ENCODE measurements at places on chromosomes 6 and 20. TPM values are rescaled to one million over a fixed set of nuclear protein-coding genes. Genes with fewer than 3 reads are reported as not detected.

DNA sequence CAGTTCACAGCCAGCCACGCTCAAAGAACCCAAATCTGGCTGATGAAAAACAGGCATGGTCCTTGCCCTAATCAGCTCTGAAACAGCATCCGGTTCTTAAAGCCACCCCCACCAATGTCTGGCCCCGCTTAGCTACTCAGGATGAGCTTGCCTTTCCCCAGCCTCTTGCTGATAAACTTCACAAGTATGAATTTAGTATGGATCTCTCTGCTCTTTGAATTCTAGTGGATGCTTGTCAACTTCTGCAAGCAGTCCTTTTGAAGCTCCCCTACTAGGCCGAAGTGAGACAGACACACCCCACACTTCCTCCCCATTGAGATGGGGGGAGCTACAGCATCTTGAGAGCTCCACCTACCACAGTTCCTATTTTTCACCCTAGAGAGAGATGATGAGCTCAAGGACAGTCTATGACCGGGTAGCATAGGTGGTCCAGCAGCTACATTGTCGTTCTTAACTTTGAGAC is 36.7 kb downstream of the EBF4 start:
- no peak for DNase-seq
- no peak overlapping the region for H3K27ac ChIP-seq
- H3K27me3 ChIP-seq = 0 out of 2 replicates have a peak, but pooled peaks cover 4% of the 10 kb centered on the region
- no peaks in the 10 kb centered on the region for H3K36me3 ChIP-seq

Gene BNIP5
- total RNA-seq = not detected

GRCh38 chr6:165689699-165690098 is 26.7 kb upstream of the PDE10A start:
- no peaks in the 10 kb centered on the region for H3K36me3 ChIP-seq
- no peak overlapping the region for H3K27ac ChIP-seq
- no peak overlapping the region for H3K4me3 ChIP-seq
- H3K27me3 ChIP-seq = no peaks in the 10 kb centered on the region
- H3K4me1 ChIP-seq = peaks cover 14% of the 10 kb centered on the region

GRCh38 chr6:20870021-20870420 is 335.8 kb downstream of the CDKAL1 start:
- DNase-seq = no peak
- H3K36me3 ChIP-seq = no peaks in the 10 kb centered on the region
- no peaks in the 10 kb centered on the region for H3K27me3 ChIP-seq
- H3K27ac ChIP-seq = no peak overlapping the region

GRCh38 chr6:34718976-34719375 is 22.4 kb upstream of the ILRUN start:
- H3K4me3 ChIP-seq = no peak overlapping the region
- no peak for DNase-seq
- H3K27me3 ChIP-seq = no peaks in the 10 kb centered on the region
- peaks cover 5% of the 10 kb centered on the region for H3K4me1 ChIP-seq
- H3K27ac ChIP-seq = no peak overlapping the region

GRCh38 chr20:38857703-38858102 is 52.2 kb downstream of the PPP1R16B start:
- no peak overlapping the region for H3K27ac ChIP-seq
- no peak for DNase-seq
- peaks cover 28% of the 10 kb centered on the region for H3K27me3 ChIP-seq
- no peaks in the 10 kb centered on the region for H3K36me3 ChIP-seq
- H3K4me3 ChIP-seq = no peak overlapping the region
- H3K4me1 ChIP-seq = no peaks in the 10 kb centered on the region

- H3K4me1 ChIP-seq = no peaks in the 10 kb centered on the region
- H3K36me3 ChIP-seq = no peaks in the 10 kb centered on the region
- no peaks in the 10 kb centered on the region for H3K27me3 ChIP-seq
- H3K4me3 ChIP-seq = no peak overlapping the region
Observed at GRCh38 chr6:130720076-130720715, 107.0 kb upstream of the SMLR1 start.

- H3K36me3 ChIP-seq = peaks cover 12% of the 10 kb centered on the region
- peaks cover 4% of the 10 kb centered on the region for H3K4me1 ChIP-seq
- H3K4me3 ChIP-seq = no peak overlapping the region
- no peak for DNase-seq
- no peaks in the 10 kb centered on the region for H3K27me3 ChIP-seq
Observed at GRCh38 chr20:3565851-3566250, 95.0 kb downstream of the ATRN start.

DNA sequence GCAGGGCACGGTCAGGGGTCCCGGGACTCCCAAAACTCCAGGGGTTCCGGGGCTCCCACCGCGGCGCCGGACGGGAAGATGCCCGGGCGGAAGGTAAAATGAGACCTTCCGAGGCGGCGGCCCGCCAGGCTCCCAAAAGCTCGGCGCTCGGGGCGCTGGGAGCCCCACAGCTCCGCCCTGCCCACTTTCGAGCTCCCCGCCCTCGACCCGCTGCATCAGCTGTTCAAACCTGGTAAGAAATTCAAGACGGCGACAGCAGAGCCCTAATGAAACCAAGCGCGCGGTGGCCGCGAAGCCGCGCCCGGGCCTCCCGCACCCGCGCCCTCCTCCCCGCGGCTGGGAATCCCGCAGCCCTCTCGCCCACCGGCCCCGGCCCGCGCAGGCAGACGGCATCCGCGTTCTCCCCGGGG is 369 bp downstream of the SLC4A11 start:
- H3K27ac ChIP-seq = no peak overlapping the region
- H3K27me3 ChIP-seq = peaks cover 38% of the 10 kb centered on the region
- no peaks in the 10 kb centered on the region for H3K36me3 ChIP-seq
- peaks cover 20% of the 10 kb centered on the region for H3K4me1 ChIP-seq
- peak overlapping the region; percentile 47 for H3K4me3 ChIP-seq
- DNase-seq = no peak

GRCh38 chr20:51725584-51726176 is 42.5 kb downstream of the ATP9A start:
- H3K4me1 ChIP-seq = no peaks in the 10 kb centered on the region
- no peak overlapping the region for H3K27ac ChIP-seq
- 0 out of 2 replicates have a peak, but pooled peaks cover 2% of the 10 kb centered on the region for H3K36me3 ChIP-seq
- no peaks in the 10 kb centered on the region for H3K27me3 ChIP-seq

DNA sequence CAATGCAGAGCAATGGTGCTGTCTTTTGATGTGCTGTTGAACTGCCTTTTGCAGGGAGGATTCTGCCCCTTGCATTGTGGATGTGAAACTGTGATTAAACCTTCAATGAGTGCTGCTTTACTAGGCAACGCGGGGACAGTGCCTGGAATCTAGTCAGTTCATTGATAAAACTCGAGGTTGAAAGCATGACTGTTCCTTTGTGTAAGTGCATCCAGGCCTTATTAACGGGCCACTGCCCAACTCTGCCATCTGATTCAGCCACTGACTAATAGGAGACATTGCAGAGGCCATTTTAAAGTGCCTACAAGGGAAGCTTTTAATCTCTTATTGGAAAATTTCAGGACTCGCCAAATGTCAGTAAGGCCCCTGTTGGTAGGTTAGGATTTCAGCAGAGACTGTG is 49.3 kb downstream of the SLC35F1 start:
- no peaks in the 10 kb centered on the region for H3K4me1 ChIP-seq
- no peak for DNase-seq
- no peak overlapping the region for H3K27ac ChIP-seq
- H3K27me3 ChIP-seq = no peaks in the 10 kb centered on the region

Gene TBX18
- 35.1 TPM for total RNA-seq

Gene FYN
- 36.7 TPM for total RNA-seq

Measured in SJSA1 (cell line).